ENCODE measurements at places on chromosomes 11 and 22. TPM values are rescaled to one million over a fixed set of nuclear protein-coding genes. Genes with fewer than 3 reads are reported as not detected.

- peak; percentile 67 for ATAC-seq
Measured at GRCh38 chr11:7353100-7353499, 101.4 kb downstream of the SYT9 start.

GRCh38 chr11:13042873-13043342 lies 33.8 kb downstream of the RASSF10 start:
- ATAC-seq = no peak

Gene SEC14L2
- total RNA-seq = 10.9 TPM

Gene ROBO4
- total RNA-seq = 3.9 TPM

- ATAC-seq = no peak
Measured at GRCh38 chr22:50432131-50432876, 42.5 kb downstream of the SBF1 start.

Gene SAC3D1
- total RNA-seq = 18.2 TPM

Gene TSSK2
- not detected for total RNA-seq

DNA sequence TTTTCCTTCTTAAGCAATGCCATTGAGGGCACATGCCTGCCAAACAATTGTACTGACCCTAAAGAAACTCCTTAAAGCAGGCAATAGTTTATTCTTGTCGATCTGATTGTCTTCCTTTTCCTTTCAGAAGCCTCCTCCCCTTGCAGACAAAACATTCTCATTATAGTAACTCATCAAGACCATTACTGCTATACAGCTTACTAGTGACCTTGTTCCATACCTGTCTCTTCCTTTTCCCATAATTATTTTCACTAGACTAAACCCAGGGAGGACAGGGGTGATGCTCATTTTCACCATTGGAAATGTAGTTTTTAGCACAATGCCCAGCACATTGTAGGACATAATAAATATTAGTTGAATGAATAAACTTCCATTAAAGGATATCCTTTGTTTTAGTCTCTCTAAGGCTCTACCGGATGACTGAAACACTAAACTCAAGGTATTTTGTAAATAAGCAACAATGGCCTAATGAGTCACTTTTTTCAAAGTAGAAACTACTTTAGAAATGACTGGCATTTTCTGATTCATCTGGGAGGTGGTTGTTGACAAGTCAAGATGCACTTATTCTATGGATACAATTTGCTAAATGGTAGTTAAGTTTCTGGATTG lies 9.3 kb upstream of the MSANTD4 start:
- ATAC-seq = no peak

GRCh38 chr11:134779179-134779578 lies 367.1 kb upstream of the B3GAT1 start:
- ATAC-seq = no peak

DNA sequence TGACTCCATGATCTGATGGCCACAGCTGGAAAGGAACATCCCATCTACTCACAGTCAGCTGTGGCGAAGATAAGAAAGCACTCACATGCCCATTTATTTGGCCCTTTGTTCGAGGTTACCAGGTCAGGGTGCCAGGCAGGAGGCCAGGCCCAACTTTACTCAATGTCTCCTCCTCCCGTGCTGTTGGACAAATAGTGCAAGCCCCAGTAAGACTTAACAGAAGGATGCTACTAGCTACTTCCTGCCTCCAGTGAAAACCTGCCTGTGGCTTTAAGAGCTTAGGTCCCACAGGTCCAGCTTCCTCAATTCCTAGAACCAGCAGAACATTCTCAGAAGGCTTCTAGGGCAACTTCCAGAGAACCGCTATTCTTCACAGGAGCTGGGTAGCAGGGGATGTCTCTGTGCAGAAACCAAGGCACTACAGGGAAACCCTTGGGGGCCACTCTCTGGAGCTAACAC lies 12.9 kb upstream of the CRY2 start:
- no peak for ATAC-seq

DNA sequence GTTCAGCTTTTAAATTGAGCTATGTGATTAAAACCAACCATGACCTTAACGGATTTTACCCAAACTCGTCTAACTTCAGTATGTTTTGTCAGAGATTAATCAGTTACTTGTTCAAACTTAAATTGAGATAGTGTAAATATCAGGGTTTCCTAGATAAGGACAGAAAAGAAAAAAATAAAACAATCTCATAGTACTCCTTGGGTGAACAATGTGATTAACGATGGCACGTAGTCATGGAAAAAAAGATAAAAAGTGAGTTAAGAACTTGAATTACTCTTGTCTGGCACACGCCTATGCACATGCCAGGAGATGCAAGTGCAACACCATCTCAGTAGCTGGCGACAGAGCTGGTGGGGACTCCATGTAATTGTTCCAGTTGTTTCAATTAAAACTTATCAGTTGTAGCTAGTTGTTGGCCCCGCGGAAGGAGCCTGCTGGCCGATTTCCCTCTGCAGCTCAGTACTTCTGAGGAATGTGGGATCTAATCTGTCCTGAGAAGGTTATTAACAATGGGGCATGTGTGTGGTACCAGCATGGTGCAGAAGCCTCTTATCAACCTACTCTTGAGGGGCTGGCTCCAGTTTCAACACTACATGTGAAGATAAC lies 3.0 kb downstream of the RASSF10 start:
- no peak for ATAC-seq

DNA sequence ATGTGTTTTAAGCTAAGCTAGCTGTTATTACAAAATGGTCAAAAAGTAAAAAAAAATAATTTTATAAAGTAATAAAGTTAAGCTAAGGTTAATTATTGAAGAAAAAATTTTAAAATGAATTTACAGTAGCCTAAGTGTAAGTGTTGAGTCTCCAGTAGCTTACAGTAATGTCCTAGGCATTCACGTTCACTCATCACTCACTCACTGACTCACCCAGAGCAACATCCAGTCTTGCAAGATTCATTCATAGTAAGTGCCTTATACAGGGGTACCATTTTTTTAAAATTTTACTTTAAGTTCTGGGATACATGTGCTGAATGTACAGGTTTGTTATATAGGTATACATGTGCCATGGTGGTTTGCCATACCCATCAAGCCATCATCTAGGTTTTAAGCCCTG lies 11.6 kb upstream of the OOSP4B start:
- ATAC-seq = no peak

Data from motor neuron (in vitro differentiated cells).